ENCODE measurements at places on chromosomes 1 and 21.

GRCh38 chr1:14869187-14869586, 270.7 kb downstream of the KAZN start:
- no peak for DNase-seq

- no peak for DNase-seq
These were observed 1.0 kb upstream of the TNNI1 start for GRCh38 chr1:201422436-201423030.

DNA sequence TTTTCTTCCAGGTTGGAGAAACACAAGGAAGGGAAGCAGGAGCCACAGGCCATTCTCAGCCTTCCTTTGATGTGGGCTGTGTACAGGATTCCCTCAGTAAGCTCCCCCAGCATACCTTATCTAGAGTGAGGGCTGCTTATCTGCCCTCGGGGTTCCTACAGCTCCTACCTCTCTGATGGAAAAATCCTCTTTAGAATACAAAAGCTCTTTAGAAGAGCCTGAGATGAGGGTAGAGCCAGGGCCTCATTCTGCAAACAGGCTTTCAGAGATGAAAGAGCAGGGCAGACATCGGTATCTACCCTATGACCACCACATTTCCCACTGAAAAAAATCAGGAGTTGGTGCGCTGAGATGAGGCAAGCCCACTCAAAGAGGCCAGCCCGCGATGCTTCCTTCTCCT, 85.1 kb downstream of the PLPP3 start:
- DNase-seq, result no peak

GRCh38 chr1:210850556-210850955, 283.4 kb downstream of the KCNH1 start:
- DNase-seq, result no peak

GRCh38 chr1:205632669-205633169, 908 bp upstream of the ELK4 start:
- DNase-seq, result no peak

GRCh38 chr1:225319871-225320270, 108.0 kb downstream of the LBR start:
- no peak for DNase-seq

DNA sequence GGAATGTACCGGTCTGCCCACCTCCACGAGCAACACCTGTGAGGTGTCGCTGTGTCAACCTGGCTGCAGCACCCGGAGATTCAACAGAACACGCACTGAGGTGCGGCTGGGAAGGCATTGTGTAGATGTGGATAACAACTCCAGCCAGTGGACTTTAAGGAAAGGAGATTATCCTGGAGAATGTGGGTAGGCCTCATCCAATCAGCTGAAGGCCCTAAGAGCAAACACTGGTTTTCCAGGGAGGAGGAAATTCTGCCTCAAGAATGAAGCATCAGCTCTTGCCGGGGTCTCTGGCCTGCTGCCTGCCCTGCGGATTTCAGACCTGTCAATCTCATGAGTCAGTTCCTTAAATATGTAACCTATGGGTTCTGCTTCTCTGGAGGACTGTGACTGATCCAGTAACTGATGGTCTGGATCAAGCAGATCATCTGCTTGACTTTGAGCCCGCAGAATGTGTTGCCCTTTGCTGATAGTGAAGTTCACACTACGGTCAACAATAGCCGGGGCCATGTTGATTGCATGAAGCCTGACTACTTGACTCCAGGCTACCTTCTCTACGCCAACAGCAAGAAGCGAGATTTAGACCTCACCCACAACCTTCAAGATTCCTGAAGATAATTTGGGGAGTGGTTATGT, 15.9 kb upstream of the PRDM15 start:
- no peak for DNase-seq

- DNase-seq, result no peak
These were observed 235.4 kb downstream of the PCP4 start for GRCh38 chr21:40102682-40103081.

- DNase-seq, result no peak
These were observed 184.3 kb downstream of the CYYR1 start for GRCh38 chr21:26388731-26389231.

GRCh38 chr21:21412096-21412495, 413.9 kb downstream of the NCAM2 start:
- no peak for DNase-seq

- no peak for DNase-seq
These were observed 3.0 kb downstream of the ARTN start for GRCh38 chr1:43936431-43937151.

GRCh38 chr1:184359909-184360308, 26.9 kb upstream of the C1orf21 start:
- peak; percentile 37 for DNase-seq

DNA sequence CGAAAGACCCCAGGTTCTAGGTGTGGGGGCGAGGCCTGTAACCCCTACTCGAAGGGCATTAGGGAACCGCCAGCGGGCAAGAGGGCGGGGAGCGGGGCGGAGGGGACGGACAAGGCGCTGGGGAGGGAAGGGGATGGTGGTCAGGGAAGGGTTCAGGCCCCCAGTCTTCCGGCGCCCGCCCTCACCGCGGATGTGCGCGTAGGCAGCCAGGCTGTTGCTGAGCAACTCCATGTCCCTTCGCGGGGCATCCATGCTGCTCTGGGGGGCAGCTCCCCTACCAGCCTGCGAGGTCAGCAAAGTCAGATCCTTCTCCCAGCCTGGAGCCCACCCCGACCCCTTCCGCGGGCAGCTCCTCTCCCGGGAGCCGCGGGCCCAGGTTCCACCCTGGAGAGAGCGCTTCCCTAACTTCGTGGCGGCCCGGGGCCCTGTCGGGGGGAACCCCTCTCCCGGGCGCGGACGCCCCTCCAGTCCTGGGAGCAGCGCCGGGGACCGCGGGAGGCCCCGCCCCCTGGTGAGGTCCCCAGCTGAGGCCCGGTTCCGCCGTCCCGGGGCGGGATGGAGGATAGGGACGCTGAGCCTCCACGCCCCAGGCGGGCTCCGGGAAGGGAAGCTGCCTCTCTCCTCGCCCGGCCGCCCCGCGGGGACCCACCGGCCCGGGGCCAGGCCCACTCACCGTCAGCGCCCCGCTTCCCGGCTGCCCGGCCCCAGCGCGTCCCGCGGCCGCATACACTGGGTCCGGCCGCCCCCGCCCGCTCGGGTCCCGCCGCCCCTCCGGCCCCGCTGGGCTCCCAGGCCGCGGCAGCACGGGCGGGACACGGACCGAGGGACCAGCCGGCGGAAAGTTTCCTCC, 434 bp downstream of the EVA1B start:
- no peak for DNase-seq

GRCh38 chr21:35469498-35469897, 420.4 kb upstream of the RUNX1 start:
- DNase-seq, result no peak

- no peak for DNase-seq
These were observed 15.0 kb downstream of the ITGB2 start for GRCh38 chr21:44905728-44906090.

- no peak for DNase-seq
These were observed 10.4 kb downstream of the ZBTB7B start for GRCh38 chr1:155012776-155013602.

DNA sequence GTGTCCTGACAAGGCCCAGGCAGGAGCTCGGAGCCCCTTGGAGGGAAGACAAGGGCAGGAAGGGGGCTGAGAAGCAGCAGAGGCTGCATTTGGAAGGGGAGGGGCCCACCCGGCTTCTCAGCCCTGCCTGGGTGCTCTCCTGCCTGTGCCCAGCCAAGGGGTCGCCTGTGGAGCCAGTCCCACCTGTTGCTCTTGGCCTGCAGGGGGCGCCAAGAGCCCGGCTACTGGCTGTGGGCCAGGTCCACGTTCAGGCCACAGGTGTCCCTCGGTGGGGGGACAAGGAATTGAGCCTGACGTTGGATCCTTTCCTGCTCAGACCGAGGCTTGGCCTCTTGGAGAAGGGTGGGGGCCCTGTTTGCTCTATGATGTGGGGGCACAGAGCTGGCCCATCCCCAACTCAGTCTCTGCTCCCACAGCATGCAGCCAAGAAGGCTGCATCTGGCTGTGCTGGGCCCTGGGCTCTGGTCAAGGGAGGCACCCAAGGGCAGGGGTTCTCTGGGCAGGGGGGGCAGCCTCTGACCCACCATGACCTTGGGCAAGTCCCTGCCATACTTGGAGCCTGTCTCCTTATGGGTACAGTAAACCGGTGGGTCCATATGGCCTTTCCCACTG, 10.9 kb downstream of the WNT4 start:
- DNase-seq, result peak; percentile 40

GRCh38 chr1:239718571-239718970, 332.2 kb downstream of the CHRM3 start:
- no peak for DNase-seq

GRCh38 chr1:109782514-109782913, 18.8 kb upstream of the EPS8L3 start:
- no peak for DNase-seq

DNA sequence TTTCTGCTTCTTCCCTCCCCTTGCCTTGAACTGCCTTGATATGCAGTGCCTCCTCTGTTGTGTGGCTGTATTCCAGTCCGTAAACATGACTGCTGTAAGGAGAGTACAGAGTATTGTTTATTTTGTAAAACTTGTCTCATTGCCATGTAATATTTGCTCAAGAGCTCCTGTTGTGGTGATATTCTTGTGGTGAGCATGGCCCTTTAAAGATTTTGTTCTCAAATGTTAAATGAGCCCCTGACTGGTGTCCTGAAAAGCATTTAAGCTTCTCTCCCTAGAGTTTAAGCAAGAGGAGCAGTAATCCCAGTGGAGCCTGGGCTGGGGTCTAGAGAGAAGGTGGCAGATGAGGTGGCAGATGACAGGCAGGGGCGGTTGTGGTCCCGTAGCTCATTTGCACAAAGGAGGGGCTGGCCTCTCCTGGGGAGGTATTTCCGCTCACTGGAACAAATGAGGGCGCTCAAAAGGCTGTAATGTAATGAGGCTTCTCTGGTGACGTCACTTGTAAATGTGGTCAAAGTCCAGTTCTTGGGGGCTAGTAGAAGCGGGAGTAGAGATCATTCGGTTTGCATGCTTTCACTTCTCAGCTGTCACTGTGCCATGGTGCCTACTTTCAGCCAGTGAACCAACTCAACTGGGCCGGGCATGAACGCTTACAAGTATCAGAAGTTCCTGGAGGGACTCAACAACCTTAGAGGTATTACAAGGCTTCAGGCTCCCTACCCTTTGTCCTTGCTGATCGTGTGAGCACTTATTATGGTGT, 46.0 kb upstream of the MACF1 start:
- DNase-seq, result no peak

GRCh38 chr1:109114342-109114674, 393 bp downstream of the ELAPOR1 start:
- no peak for DNase-seq

- no peak for DNase-seq
These were observed 12.8 kb downstream of the GFI1 start for GRCh38 chr1:92473781-92474495.

DNA sequence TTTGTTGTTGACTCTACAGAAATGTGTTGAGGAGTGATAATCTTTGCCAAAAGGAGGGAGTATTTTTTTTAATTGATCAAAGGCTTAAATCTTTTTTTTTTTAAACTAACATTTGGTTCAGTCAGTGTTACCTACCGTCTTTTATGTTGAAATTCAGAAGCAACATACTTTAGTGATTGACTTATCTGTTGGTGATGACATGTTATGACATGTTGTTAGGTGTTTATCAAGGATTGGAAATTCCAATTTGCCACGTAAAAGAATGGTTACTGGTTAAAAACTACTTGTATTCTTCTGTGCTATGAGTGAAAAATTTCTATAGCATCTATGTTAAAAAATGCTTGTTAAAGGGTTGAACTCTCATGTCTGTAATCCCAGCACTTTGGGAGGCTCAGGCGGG, 61.2 kb downstream of the DNM3 start:
- DNase-seq, result no peak

GRCh38 chr1:226643611-226644540, 95.2 kb downstream of the ITPKB start:
- DNase-seq, result no peak

- DNase-seq, result no peak
These were observed 465.9 kb downstream of the PLA2G4A start for GRCh38 chr1:187294421-187295201.

- no peak for DNase-seq
These were observed 41.6 kb downstream of the FAAP20 start for GRCh38 chr1:2152954-2153353.

DNA sequence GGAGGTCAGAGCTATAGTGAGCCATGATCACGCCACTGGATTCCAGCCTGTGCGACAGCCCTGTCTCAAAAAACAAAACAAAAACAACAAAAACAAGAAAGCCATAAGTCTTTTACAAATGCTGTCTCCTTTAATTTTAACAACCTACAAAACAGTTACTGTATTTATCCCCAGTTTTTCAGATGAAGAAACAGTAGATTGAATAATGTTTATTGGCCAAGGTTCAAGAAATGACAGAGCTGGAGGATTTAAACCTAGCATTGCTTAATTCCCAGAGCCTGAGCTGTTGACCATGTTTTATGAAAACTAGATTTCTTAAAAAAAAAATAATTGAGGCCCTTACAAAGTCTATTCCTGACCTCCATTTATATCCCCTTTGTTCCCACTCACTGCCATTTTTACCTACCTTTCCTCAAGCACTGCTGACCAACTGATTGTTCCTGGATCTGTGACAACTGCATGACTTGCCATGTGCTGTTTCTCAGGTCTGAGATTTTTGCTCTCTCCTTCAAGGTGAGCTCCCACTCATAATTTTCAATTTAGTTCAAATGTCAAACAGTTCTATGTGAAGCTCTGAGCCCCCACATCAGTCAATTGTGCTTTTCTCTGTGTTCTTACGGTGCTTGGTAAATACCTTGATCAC, 140.8 kb downstream of the CHRM3 start:
- no peak for DNase-seq

DNA sequence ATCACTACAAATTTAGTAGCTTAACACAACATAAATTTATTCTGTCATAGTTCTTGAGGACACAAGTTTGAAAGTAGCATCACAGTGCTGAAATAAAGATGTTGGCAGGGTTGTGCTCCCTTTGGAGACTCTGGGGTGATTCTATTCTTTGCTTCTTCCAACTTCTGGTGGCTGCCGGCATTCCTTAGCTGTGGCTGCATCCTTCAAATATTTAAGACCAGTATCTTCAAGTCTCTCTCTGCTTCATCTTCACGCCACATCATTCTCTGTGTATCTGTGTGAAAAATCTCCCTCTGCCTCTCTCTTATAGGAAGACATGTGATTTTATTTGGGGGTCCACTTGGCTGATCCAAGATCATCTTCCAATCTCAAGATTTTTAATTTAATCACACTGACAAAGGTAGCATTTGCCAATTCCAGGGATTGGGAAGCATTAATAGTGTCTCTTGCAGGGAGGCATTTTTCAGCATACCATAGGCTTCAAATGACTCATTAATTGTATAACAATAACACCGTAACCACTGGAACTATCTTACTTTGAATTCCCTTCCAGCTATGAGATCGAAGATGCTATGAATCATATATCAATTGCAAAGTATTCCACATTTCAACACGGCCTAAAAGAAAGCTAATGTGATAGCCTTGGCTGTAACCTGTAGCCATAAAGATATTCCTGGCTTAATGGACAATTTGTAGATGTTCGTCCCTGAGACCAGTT, 74.6 kb downstream of the DPT start:
- DNase-seq, result no peak

GRCh38 chr21:31317688-31318087, 26.4 kb downstream of the TIAM1 start:
- no peak for DNase-seq

DNA sequence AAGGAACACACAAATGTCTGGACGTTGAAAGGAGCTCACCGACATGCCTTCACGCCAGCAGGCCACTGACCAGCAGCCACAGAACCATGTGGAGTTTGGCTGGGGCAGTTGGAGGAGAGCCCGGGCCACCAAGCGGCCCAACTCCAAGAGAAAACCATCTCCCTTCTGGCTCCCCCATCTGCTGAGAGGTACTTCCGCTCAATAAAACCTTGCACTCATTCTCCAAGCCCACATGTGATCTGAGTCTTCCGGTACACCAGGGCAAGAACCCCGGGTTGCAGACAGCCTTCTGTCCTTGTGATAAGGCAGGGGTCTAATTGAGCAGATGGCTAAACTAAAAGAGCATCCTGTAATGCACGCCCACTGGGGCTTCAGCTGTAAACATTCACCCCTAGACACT, 24.4 kb downstream of the RGS4 start:
- DNase-seq, result no peak
